ENCODE measurements at places on chromosomes 3 and 15.

DNA sequence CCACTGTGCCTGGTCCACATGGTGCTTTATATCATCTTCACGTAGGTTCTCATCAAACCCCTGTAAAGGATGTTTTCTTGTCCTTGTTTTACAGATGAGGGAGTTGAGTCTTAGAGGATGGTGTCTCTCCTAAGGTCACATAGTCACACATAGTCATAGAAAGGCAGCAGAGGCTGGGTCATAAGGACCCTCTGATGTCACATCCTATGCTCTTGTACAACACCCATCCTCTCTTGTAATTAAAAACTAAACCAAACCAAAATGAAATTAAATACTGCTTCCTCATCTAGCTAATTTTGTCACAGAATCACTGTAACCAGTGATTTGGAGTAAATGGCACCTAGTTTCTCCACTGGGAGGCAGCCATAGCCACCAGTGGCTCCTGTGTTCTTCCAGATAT, 21.8 kb upstream of the ATP1B3 start:
- no peak for DNase-seq

DNA sequence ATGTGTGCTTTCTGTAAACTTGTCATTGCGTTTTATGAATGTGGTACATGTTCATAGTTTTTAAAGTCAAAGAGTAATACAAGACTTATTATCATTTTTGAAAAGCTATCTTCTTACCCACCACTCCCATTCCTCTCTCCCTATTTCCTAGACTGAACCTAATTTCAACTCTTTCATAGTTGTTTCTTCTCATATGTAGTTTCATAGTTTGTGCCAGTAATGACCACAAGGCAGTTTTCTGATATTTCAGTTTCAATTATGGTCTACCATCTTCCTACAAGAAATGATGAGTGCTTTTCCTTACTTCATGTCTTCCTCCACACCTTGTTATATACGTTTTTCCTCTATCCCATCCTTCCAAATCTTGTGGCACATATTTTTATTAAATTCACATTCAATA, 445.0 kb upstream of the GOLIM4 start:
- no peak for DNase-seq

DNA sequence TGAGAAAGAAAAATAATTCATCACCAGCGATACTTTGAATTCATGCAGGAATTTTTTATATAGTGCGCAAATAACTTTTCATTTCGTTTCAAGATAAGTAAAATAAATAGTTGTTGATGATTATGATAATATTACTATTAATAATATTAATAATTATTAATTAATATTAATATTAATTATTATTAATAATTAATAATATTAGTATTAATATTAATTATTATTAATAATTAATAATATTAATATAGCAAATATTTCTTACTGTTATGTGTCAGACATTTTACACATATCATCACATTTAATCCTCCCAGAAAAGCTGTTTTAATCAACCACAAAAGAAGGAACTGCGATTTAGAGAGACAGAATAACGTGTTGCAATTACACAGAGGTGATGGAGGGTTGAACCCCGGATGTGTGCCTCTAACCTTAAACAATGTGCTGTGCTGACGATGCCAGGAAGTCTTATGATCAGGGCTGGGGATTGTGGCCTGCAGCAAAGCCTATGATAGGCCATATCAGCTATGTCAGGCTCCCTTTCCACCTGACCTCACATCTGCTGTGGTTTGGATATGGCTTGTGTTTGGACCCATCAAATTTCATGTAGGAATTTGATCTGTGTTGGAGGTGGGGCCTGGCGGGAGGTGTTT, 263.5 kb upstream of the NR2F2 start:
- DNase-seq, result no peak

- no peak for DNase-seq
These were observed 63.4 kb upstream of the IL12A start for GRCh38 chr3:159925248-159925647.

- DNase-seq, result no peak
These were observed 267.9 kb upstream of the THBS1 start for GRCh38 chr15:39312984-39313383.

DNA sequence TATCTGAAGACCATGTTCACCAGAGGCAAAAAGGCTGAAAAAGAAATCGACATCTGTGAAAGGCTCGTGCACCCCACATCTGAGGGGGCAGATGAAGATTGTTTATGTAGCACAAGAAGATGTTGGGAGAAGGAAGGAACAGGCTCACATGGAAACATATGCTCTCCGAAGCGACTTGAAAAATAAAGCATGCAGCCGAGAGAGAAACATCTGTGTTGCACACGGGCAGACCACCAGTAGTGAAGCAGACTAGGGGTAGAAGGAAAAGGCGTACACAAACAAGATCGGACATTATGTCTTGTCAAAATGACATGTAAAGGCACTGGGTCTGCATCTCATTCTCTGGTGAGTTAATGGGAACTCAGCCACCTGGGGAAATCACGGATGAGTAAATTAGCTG, 356.5 kb downstream of the ZIC4 start:
- DNase-seq, result no peak

DNA sequence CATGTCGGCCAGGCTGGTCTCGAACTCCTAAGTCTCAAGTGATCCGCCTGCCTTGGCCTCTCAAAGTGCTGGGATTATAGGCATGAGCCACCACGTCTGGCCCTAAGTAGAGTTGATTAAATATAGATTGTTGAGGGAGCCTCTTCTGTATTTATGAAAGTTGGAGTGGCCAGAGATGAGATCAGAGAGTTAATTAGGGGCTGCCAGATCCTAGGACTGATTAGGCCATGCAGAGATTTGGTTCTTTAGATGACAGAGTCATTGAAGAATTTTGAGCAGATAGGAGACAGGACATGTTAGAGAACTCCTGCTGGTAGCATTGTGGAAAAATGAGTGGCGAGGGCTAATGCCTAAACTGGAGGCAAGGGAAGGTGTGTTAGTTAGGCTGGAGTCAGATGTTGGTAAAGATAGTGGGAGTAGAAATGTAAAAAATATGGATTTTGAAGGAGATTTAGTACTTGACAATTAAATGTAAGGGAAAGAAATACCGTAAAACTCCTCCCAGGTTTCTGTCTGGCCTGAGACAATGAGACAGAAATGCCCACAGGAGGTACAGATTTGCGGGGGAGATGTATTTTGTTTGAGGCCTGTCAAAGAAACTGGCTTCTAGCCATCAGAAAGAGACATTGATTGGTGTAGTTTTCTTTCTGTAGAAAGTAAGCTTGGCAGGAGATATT, 23.4 kb downstream of the SACM1L start:
- DNase-seq, result no peak

DNA sequence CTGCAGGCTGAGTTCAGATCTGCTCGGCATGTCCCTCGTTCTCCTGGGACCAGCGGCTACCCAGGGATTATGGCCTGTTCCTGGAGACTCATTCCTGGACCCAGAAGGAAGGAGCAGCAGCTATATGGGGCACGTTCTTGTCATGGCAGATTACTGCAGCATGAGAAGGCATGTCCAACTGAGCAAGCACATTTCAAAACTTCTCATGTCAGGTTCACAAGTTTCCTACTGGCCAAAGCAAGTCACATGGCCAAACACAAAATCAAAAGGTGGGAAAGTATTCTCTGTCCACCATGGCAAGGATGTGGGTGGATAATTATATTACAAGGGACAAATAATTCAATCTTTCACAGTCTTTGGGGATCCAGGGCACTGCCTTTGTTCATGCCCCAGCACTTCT, 71.9 kb upstream of the C15orf39 start:
- no peak for DNase-seq

- no peak for DNase-seq
These were observed 3.9 kb upstream of the IREB2 start for GRCh38 chr15:78434134-78434533.

GRCh38 chr15:94265009-94265408, 33.6 kb downstream of the MCTP2 start:
- no peak for DNase-seq

DNA sequence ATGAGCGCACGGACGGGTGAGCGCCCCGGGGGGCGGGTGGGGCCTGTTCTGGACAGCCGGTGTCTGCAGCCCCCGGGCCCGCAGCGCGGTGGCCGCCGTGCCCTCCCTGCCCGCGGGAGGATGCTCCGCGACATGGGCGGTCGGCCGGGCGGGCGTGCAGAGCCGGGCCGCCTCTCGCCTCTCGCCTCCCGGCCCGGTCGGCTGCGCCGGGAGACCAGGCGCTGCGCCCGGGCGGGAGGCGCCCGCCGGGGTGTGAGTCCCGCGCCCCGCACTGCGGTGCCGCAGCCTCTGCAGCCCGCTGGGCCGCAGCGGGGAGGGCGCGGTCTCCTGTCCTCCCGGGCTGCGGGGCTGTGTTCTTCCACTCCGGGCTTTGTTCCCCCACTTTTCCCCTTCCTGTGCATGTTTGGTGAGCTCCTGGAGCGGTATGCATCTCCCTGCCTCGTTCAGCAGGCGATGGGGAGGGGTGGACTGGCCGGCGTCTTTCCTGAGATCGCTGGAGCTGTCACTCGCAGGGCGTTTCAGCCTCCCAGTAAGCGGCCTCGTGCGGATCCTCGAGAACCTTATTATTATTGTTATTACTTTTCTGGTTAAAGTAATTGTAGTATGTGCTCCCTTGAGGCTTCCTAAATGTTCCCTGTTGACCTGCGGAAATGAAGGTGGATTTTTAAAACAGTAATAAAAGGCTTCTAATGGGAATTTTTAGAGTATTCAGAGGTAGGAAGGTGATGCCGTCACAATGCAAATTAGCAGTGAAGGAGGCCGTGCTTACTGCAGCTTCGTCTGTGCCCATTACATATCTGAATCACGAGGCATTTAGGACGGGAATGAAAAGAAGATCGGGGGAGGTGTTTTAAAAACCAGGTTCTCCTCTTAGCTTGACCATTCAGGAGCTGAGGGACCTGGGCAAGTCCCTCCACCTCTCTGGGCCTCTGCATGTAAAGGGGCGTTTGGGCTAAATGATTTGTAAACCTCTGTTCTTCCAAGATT, 593 bp downstream of the TMOD2 start:
- no peak for DNase-seq

GRCh38 chr3:118144919-118145318, 889.7 kb downstream of the IGSF11 start:
- DNase-seq, result no peak

- DNase-seq, result no peak
These were observed 91.2 kb upstream of the ABI3BP start for GRCh38 chr3:101084404-101084803.

- DNase-seq, result no peak
These were observed 28.5 kb downstream of the PLXNA1 start for GRCh38 chr3:127011270-127011992.

DNA sequence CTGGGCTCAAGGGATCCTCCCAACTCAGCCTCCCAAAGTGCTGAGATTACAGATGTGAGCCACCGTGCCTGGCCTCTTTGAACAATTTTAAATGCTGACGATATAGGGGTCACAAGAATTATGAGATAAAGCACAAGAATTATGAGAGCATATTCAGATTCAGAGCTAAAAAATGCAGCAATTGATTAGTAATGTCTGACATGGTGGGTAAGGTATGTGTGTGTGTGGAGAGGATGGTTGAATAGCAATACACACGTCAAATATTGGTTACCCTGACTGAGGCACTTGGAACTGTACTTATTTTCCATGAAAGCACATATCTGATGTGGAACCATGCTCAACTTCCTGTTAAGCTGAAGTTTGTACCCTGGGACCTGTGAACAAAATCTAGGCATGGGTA, 115.6 kb downstream of the EOMES start:
- DNase-seq, result no peak

DNA sequence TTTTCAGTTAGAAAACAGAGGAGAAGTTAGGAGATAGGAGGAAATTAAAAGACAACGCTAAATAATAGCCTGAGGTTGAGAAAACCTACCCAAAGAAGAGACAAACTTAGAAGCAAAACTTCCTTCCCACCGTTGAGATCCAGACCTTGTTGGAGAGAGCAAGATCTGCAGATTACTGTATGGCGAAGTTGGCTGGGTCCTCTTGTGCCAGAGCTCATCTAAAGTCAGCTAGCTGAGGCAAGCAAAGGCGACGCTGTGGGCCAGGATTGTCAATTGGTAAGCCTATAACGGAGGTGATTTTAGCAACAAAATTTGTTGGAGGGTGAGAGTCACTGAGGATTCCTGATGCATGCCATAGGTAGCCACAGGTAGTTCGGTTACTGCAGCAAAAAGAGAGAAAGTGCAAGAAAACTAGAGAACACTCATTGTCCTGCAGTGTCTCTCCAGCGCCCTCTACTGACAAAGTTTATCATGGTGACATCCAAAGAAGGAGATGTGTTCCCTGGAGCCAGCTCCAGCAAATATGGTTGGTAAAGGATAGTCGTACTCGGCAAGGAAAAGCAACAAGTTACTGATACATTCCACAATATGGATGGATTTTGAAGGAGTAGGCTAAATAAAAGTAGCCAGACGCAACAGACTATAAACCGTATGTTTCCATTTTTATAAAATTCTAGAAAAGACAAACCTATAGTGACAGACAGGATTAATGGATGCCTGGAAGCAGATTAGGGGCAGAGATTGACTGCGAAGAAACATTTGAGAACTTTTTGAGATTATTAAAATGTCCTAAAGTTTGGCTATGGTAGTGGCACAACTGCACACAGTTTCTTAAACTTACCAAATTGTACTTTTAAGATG, 9.8 kb upstream of the OR5K4 start:
- no peak for DNase-seq

DNA sequence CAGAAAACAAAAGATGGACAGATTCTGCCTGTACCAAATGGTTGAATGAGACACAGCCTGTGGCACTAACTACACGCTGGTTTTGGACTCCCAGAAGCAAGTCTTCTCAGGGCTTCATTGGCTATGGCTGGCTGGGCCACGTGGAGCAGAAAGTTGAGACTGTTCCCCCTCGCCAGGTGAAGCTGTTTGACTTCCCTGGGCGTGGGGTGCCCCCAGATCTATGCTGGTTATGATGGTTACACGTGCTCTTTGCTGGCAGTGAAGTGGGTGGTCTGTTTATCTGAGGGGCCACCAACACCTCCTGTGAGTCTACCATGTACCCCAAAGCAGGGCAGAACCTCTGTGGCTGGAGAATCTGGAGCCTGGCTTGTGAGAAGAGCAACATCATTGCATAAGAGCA, 60.3 kb upstream of the EPHA6 start:
- DNase-seq, result no peak

GRCh38 chr15:52185151-52185561, 6.0 kb downstream of the GNB5 start:
- no peak for DNase-seq

DNA sequence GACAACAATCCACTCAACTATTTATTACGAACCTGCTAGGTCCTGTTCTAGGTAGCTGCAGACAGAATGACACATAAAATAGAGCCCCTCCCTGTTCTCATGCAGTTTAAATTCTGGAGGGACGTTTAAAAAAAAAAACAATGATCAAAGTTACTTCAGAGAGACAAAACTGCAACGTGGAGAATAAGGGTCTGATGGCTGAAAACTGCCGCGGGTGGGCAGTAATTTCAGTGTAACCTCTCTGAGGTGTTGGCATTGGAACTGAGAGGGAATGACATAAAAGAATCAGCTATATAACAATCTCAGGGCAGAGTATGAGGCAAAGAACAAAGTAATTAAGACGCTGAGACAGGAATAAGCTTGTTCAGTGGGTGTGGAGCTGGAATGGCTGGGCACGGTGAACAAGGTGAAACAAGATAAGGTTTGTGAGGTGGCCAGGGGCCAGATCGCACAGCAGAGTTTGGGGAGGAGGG, 19.5 kb downstream of the TBL1XR1 start:
- no peak for DNase-seq

GRCh38 chr15:35669021-35669420, 123.1 kb upstream of the DPH6 start:
- DNase-seq, result no peak

- no peak for DNase-seq
These were observed 94.0 kb downstream of the CYP19A1 start for GRCh38 chr15:51244423-51244869.

GRCh38 chr15:63040954-63041353, 1.6 kb upstream of the TPM1 start:
- no peak for DNase-seq

GRCh38 chr3:10371167-10371566, 50.3 kb upstream of the SEC13 start:
- no peak for DNase-seq

Data from activated CD4-positive, CD25-positive, alpha-beta regulatory T cell treated with anti-CD3 and anti-CD28 coated beads, Interleukin-2, amount 50 U/mL, for 16 hours (primary cell).